ENCODE measurements at places on chromosomes 4 and X. TPM values are rescaled to one million over a fixed set of nuclear protein-coding genes. Genes with fewer than 3 reads are reported as not detected.

PPA2 gene
- total RNA-seq = 68.5 TPM

- H3K4me1 ChIP-seq = peaks cover 8% of the 10 kb centered on the region
- peaks cover 11% of the 10 kb centered on the region for H3K36me3 ChIP-seq
- H3K27me3 ChIP-seq = peaks cover 9% of the 10 kb centered on the region
- DNase-seq = no peak
- no peak overlapping the region for H3K27ac ChIP-seq
These were observed 63.0 kb upstream of the RBPJ start for GRCh38 chr4:26257850-26258249.

DNA sequence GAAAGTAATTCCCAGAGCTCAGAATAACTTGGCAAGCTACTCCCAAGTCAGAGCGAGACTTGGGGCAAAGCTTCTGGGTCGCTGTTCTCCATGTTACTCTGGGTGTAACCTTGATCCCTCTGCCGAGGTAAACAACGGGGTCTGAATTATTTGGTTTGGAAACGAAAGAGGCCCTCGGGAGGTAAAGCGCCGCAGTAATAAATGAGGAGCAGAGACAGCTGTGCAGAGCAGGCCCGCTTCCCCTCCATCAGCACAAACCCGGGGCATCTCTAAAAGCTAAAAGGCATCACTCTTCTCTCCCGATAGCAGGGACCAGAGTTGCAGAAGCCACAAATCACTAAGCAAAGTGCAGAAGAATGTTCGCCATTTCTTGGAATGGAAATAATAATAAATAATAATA, 561.5 kb downstream of the BCOR start:
- no peak overlapping the region for H3K27ac ChIP-seq
- no peaks in the 10 kb centered on the region for H3K36me3 ChIP-seq
- no peak for DNase-seq
- H3K4me1 ChIP-seq = no peaks in the 10 kb centered on the region

DNA sequence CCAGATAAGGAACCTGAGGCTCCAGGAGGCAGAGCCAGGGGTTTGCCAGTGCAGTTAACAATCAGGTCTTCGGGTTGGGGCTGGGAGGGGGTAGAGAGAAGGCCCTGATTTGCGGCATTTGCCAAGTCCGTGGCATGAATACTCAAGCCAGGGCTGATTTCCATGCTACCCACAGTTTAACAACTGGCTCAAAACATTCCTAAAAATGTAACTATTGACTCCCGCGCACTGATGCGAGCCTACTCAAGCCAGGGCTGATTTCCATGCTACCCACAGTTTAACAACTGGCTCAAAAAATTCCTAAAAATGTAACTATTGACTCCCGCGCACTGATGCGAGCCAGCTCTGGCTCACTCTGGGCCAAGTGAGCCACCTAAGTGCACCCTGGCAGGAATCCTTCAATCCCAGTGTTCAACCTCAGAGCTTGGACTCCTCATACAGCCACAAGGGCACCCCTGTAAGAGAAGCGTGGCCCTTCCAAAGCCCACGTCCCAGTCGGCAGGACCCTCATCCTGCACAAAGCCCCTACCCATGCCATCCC, 75.6 kb downstream of the PPP2R2C start:
- no peaks in the 10 kb centered on the region for H3K36me3 ChIP-seq
- no peak for DNase-seq
- no peak overlapping the region for H3K27ac ChIP-seq
- no peak overlapping the region for H3K4me3 ChIP-seq
- no peaks in the 10 kb centered on the region for H3K4me1 ChIP-seq

DNA sequence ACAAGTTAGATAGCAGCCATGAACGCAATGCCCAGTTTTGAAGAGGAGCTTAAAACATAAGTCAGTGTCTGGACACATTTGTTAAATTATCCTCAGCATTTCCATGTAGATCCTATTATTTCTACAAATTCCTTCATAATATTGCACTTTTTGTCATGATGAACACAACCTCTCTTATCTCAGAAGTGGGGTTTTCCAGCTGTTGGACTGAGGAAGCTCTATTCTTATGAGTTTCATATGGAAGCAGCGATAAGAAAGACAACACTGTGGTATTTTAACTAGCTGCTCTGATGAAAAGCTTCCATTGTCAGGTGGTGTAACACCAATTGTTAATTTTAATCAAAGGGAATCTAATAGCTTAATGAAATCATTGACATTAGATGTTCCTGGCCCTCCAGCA, 308.7 kb downstream of the GBA3 start:
- H3K27ac ChIP-seq = no peak overlapping the region
- DNase-seq = no peak
- no peaks in the 10 kb centered on the region for H3K27me3 ChIP-seq
- H3K4me1 ChIP-seq = no peaks in the 10 kb centered on the region
